Esophagus squamous epithelium (tissue), 5 donors: ENCODE measurements at places on chromosomes 16 and 17. TPM values are rescaled to one million over a fixed set of nuclear protein-coding genes. Genes with fewer than 3 reads are reported as not detected.

Gene GP1BA
- not detected for total RNA-seq

Gene TBX21
- total RNA-seq = not detected

Gene WNK4
- 7.1 TPM for total RNA-seq

Gene SRL
- 0.04 TPM for total RNA-seq

Gene FAM83G
- 44.3 TPM for total RNA-seq

Gene MYH3
- 1.6 TPM for total RNA-seq

Gene INCA1
- total RNA-seq = not detected

Gene ENPP7
- not detected for total RNA-seq

Gene HES7
- total RNA-seq = not detected

Gene PSMB10
- total RNA-seq = 20.7 TPM

Gene SMIM5
- 16.8 TPM for total RNA-seq

Gene CHST5
- not detected for total RNA-seq

Gene DOC2B
- total RNA-seq = 15.8 TPM

Gene NTN3
- total RNA-seq = not detected

Gene IGSF6
- 3.6 TPM for total RNA-seq

Gene CCDC200
- total RNA-seq = not detected

Gene HBZ
- total RNA-seq = not detected

Gene ASPA
- 0.23 TPM for total RNA-seq

Gene MEFV
- 0.38 TPM for total RNA-seq

Gene RAB11FIP4
- total RNA-seq = 9.9 TPM

Gene ABCA10
- 2.5 TPM for total RNA-seq

Gene NGFR
- total RNA-seq = 3.4 TPM

Gene C16orf92
- total RNA-seq = not detected

Gene NPIPA5
- not detected for total RNA-seq

Gene KRTAP9-9
- not detected for total RNA-seq

Gene HOXB1
- total RNA-seq = not detected

Gene CTRL
- not detected for total RNA-seq

Gene TNP2
- not detected for total RNA-seq

Gene OTOA
- total RNA-seq = not detected

Gene SUPT6H
- total RNA-seq = 48.7 TPM

Gene SPATA22
- 0.41 TPM for total RNA-seq

Gene ASIC2
- 0.29 TPM for total RNA-seq

Gene KRT39
- total RNA-seq = not detected

Gene KCNJ2
- total RNA-seq = 6.9 TPM

Gene TEDC2
- 1.1 TPM for total RNA-seq

Gene C1QTNF8
- not detected for total RNA-seq

Gene KRT40
- total RNA-seq = not detected

Gene KCNH6
- total RNA-seq = not detected

Gene NPEPPS
- 91.2 TPM for total RNA-seq

Gene ABCC11
- 0.09 TPM for total RNA-seq

Gene ADAM11
- total RNA-seq = not detected
